Renal cortical epithelial cell (primary cell): ENCODE measurements at places on chromosomes 13 and 19. TPM values are rescaled to one million over a fixed set of nuclear protein-coding genes. Genes with fewer than 3 reads are reported as not detected.

DNA sequence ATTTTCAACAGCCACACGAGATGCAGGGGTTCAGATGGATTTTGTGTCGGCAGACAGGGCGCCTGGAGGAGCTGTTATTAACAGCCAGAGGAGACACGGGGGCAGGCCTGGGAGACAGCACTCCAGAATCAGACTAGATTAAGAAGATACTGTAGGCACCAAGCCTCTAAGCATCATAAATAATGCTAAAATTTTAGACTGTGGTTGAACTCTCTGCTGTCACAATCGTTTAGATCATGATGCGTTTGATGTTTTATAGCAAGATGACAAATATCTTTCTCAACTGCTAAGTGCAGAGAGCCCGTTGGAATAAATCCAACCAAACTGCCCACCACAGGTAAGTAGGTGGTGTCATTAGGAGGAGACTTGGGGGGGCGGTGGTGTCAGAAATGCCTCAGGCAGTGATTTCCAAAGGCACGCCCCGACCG is 63.9 kb downstream of the CEBPG start:
- no peak for DNase-seq

DNA sequence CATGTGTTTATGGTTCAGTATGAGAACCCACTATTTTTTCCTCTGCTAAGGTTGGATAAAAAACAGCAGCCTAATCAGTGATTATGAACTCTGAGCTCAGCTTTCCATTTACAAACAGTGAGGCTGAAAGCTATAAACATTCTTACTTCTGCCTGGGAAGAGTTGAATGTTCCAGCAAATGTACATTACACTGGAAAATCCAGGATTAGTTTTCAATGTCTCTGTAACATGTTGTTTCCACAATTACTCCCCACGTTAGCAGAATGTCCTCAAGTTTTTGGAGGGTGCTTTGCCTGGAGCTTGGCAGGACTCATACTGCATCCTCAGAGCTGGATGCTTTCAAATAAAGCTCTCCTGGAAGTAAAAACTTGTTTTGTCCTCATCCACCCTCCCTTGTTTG is 150.4 kb downstream of the POSTN start:
- DNase-seq: peak; percentile 16

GRCh38 chr19:10896851-10897526 is 25.6 kb downstream of the CARM1 start:
- no peak for DNase-seq

- no peak for DNase-seq
Measured at GRCh38 chr19:13018035-13018914, 23.0 kb downstream of the NFIX start.

PSENEN gene
- total RNA-seq: 23.5 and 24.7 TPM in 2 replicates

TSSK6 gene
- total RNA-seq: 0.69 and 3.0 TPM in 2 replicates

TEX101 gene
- total RNA-seq: not detected in 2 replicates

ZNF497 gene
- 0.17 and 5.5 TPM in 2 replicates for total RNA-seq
